ENCODE measurements at places on chromosomes 3 and 15.

- DNase-seq: no peak
Observed at GRCh38 chr3:124867511-124867910, 19.7 kb downstream of the ITGB5 start.

GRCh38 chr3:38136393-38136776, 542 bp downstream of the ACAA1 start:
- DNase-seq: no peak

DNA sequence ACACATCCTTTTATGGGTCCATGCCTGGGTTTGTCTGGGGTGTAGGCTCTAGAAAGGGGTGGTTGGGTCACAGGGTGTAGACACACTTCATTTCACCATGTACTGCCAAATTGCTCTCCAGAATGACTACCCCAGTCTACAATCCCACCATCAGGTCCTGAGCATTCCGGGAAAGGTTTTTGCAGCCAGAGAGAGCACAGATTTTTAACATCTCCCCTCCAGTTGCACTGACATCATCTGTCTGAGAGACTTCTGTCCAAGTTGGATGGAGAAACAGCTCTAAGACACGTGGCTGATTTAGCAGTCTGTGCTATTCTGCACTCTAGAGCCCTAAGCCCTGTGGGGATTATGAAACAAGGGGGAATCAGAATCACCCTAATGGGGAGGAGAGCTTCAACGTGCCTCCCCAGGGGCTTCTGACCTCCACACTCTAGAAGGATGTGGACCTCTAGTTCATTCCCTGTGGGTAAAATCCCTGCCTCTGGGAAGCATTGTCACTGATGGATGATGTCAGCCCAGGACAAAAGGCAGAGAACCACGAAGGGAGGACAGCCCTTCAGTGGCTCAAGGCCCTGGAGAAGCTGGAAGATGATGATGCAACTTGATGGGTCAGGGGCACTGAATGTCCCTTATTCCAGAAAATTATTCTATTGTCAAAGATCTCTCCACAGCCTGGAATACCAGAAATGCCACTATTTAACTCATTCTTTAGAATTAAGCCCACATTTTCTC, 71.5 kb downstream of the CD200R1L start:
- no peak for DNase-seq

- no peak for DNase-seq
Observed at GRCh38 chr3:12922306-12922705, 80.9 kb upstream of the RPL32 start.

DNA sequence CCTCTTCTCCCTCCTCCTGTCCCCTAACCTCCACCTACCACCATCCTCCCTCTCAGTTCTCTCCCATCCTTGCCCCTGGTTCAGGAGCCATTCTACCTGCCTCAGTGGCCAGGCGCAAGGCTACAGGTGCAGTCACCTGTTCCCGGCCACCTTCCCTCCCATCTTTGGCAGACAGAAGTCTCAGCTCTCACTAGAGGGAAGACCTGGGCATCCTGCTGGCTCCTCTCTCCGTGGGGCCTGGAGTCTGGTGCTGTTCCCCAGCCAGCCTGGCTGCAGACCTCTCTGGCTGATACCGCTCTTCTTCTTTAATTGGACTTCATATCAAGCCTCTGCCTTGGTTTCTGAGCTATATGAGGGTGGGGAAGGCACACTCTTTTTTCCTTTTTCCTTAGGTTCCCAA, 53.0 kb upstream of the SLC6A1 start:
- DNase-seq: no peak

DNA sequence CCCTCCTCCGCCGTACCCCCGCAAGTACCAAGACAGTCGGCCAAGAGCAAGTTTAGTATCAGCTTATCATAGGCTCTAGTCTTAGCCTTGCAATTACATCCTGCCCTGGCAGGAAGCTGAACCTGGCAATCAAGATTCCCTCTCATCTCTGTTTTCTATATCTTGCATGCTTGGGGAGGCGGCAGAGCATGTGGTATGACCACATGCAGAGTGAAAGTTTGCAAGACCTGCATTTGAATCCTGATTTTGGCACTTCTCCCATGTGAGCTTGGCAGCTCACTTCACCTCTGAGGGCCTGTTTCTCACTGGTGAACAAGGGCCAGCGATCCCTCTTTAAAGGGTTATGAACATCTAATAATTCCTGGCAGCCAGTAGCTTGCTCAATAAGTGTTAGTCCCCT, 106.1 kb upstream of the FRMD4B start:
- no peak for DNase-seq

GRCh38 chr3:194816748-194817591, 131.3 kb downstream of the FAM43A start:
- DNase-seq: no peak

DNA sequence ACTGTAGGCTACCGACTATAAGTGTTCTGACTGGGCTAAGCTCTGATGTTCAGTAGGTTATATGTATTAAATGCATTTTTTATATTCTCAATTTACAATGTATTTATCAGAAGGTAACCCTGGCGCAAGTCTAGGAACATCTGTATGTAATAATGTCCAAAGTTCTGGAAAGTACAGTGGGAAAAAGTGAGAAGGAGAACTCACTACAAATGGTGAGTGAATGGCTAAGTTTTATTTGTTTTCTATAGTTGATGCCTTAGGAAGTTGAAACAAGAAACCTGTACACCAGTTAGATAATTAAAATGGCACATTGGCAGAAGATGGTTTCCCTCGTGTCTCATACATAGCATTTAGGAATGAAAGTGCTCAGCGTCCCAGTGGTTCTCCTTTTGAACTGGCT, 333.4 kb upstream of the THRB start:
- DNase-seq: no peak

GRCh38 chr3:125349556-125350165, 25.5 kb downstream of the ZNF148 start:
- no peak for DNase-seq

DNA sequence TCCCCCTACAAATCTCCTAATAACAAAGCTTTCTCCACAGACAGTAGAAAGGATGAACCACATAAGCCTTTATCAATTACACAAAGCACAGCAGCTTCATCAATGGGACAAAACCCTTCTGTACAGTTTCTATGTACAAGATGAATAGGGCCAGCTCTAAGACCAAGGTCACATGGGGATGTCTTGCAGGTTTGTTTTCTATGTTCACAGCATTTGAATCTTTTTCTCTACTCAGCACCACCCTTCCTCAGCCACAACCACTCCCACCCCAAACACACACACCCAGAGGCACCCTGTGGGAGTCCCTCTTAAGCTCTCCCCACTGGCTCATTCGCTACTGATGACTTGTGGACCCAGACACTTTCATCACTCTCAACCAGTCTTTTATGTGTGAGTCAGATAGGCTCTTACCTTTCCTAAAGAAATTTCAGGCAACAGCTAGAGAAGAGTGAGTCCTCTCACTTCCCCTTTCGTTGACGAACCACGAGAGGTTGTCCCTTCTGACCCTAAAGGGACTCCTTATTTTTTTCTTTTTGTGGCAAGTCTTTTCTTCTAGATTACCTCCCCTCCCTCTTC, 57.9 kb downstream of the ARHGAP31 start:
- DNase-seq: peak; percentile 10

Measured in stimulated activated CD4-positive, alpha-beta T cell treated with anti-CD3 and anti-CD28 coated beads, Interleukin-1b, Interleukin-23, amount 100 ng/mL, for 1 hour (primary cell).